Stimulated activated CD8-positive, alpha-beta memory T cell treated with anti-CD3 and anti-CD28 coated beads, Interleukin-7, amount 100 ng/mL, for 24 hours (primary cell): ENCODE measurements at places on chromosomes 12 and 14.

DNA sequence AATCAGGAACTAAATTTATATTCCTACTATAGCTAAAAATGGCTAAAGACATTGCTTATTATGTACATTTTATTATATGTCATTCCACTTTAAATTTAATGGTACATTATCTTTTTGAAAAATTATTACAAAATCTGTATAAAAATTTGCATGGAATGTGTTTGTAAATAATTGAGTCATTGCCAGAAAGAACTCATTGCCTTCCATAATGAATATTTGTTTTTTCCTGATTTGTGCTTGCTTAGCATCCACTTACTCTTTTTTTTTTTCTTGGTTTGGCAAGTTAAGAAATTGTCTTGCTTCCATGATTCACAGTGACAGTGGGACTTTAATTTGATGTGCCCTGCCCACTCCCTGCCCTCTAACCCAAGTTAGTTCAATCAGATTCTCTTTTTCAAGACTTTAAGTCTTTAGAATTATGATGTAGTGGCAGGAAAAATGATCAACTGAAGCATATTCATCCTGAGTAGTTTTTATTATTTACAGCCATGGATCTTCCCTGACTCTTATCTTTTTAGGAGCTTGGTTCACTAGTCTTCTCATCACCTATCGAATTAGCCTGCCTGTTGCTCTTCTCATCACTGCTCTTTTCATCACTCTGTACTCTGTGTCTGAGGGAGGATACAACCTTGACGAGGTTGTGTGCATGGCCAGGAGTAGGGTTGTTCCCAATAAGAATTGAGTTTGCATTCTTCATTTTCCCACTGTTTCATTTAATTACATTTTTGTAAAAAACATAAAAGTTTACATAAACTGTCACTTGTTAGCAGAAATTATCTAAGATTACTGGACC, 442.0 kb downstream of the BTG1 start:
- DNase-seq, result no peak

DNA sequence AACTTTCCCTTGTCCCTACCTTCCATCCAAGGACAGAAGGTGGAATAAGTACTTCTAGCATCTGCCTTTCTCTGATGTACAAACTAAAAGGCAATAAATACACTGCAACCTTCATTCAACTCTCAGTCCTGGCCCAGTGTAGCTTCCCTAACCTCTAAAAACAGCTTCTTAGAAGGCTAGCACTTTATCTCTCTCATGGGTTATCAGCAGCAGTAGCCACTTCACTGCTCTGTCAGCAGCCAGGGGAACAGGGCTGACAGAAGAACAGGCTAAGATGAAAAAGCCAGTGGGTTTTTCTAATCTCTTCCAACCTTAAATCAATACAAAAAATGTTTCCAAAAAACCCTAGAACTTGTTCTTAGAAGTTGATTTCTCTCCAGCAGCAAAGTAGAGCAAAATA, 13.2 kb downstream of the BAZ2A start:
- DNase-seq, result no peak

DNA sequence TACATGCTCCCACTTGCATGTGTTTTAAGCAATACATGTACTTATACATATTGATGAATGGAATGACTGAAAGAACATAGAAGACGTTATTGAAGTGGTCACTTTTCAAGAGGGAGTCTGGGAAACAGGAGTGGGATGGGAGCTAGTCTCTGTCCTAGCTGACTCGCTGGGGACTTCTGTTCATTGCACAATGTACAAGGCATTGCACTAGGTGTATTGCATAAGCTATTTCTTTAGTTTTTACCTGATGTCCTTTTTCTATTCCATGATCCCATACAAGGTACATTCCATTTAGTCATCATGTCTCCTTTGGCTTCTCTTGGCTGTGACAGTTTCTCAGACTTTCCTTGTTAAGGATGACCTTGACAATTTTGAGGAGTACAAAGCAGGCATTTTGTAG, 4.0 kb upstream of the MYO1H start:
- DNase-seq, result no peak

DNA sequence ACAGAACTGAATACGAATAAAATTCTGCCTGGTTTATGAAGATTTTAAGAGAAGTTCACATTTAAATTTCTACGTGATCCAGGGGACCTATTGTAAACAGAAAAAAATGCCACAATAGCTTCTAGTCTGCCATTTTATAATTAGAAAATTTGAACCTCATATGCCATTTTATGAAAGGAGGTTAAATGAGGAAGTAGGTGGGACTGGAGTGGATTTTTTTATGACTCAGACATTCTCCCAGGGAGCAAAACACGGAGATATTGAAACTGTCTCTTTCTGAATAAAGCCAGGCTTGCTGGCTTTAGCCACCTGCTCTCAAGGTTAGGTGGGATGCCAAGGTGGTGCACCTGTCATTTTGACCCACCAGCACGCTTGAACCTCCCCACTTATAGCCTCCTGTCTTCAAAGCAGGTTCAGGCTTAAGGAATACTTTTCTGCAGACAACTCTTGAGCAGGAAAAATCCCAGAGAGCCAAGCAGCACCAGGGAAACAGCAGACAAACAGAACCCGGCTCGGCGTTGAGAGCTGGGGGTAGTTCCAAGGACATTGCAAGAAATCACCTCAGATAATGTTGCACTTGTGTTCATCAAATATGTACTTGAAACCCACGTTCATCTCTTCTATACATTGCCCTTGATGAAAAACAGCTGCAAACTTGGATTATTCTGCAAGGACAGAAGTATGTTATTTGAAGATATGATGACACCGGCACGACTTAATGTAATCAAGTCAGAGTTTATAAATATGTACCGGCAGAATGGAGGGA, 203.7 kb downstream of the PPM1H start:
- DNase-seq, result no peak

- DNase-seq, result no peak
These were observed 2.1 kb upstream of the INHBE start for GRCh38 chr12:57452937-57453509.

DNA sequence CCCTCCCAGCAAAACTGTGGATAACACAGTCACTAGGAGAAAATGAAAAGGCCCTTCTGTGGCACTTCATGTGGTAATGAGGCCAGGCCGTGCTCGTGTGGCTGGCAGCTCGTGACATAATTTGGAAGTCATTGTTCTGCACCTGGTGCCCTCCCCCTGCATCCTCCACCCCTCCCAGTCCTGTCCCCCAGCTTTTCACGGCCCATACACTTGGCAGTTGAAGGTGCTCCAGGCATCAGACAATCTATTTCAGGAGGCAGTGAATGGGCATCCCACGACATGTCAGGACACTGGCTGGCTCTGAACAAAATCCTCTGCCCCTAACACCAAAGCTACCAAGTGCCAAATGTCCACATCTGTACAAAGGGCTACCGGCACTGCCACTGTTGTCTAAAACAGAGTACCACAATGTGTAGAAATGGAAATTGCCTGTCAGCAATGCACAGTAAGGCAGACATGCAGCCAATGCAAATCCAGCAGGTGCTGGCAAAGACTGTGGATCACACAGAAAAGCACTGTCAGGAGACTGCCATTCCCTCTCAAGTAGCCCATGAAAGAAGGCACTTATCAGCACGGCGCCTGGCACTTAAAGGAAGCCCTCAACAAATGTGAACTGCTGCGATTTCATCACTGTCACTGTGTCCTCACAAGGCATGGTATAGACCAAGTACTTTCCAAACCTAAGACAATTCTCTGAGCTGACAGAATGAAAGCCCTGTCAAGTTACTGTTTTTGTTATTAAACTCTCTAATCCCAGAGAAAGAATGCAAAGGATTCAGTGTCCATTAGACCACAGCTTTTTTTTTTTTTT, 39.1 kb downstream of the CORO1C start:
- no peak for DNase-seq

DNA sequence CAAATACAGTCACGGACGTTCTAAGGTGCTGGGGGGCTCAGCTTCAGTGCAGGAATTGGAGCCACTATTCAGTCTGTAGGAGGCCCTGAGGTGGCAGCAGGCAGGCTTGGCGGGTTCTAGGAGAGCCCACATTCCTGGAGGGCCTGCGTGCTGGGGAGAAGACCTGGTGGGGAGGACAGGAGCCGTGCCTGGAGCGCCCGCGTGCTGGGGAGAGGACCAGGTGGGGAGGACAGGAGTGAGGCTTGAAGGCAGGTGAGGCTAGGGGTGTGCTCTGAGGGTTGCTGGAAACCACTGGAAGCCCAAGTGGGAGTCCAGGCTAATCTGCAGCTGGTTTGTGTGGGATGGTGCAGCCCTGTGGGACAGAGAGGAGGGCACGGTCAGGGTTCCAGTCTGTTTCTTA, 23.1 kb downstream of the RHOF start:
- no peak for DNase-seq

GRCh38 chr12:116931665-116932064, 20.9 kb downstream of the FBXW8 start:
- no peak for DNase-seq

DNA sequence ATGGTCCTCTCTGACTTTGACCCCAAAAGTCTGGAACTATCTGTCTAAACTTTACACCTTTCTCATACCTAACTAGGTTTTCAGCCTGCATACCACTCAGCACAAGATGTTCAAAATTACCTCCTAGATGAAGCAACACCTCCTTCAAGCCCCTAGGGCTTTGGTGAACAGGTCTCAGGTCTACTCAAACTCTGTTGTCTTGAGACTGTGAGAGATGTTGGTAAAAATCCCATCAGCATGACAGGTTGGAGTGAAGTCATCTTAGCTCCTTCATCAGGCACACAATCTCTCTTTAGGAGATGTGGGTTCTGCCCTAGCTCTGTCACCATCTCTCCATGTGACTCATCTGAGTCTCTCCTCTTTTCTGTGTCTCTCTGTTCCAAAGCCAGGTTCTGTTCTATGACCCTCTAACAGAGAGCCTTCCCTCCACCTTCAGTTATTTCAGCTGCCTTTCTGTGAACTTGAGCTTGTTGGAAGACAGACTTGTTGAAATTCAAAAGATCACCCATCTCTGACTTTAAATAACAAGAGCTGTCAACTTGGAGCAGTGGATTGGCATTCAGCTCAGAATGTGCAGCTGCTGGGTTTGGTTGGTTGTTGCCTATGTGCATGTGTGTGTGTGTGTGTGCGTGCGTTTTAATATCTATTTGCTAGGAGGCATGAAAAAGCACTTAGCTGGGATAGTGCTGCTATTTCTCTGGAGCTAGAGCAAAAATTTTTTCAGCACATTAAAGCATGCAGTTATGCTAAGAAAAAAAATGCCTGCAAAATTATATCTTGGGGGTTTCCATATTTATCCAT, 130.7 kb downstream of the CRACR2A start:
- no peak for DNase-seq

DNA sequence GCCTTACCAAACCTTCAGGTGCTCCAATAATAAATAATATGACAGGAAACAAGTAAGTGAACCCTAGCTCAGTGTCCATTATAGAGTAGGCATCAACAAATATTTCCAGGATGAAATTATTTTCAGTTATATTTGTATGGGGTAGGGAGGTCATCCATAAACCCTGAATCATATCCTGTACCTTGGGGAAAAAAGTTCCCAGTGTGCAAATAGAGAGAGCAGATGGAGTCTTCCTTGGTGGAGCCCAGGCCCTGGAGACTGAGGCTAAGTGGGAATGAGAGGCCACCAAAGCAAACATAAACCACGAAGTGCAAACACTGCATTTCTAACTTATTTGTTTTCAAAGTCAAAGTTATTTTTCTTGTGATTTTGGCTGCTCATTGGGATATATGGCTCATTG, 8.5 kb upstream of the ERP27 start:
- no peak for DNase-seq

DNA sequence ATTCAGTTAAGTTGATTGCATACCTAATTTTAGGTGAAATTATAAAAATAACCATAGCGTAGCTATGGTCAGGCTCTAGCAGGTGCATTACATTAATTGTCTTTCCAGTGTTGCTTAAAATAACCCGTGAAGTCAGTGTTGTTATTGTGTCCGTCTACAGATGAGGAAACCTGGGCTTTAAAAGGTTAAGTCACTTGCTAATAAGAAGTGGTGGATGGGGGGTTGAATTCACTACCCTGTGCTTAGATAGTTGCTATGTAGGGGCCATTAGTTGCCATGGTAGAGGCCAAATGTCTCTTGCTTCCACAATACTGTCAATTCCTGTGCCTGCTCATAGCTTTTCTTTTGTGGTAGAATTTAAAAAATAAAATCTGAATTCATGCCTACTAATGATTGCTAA, 174.8 kb downstream of the PELI2 start:
- no peak for DNase-seq

DNA sequence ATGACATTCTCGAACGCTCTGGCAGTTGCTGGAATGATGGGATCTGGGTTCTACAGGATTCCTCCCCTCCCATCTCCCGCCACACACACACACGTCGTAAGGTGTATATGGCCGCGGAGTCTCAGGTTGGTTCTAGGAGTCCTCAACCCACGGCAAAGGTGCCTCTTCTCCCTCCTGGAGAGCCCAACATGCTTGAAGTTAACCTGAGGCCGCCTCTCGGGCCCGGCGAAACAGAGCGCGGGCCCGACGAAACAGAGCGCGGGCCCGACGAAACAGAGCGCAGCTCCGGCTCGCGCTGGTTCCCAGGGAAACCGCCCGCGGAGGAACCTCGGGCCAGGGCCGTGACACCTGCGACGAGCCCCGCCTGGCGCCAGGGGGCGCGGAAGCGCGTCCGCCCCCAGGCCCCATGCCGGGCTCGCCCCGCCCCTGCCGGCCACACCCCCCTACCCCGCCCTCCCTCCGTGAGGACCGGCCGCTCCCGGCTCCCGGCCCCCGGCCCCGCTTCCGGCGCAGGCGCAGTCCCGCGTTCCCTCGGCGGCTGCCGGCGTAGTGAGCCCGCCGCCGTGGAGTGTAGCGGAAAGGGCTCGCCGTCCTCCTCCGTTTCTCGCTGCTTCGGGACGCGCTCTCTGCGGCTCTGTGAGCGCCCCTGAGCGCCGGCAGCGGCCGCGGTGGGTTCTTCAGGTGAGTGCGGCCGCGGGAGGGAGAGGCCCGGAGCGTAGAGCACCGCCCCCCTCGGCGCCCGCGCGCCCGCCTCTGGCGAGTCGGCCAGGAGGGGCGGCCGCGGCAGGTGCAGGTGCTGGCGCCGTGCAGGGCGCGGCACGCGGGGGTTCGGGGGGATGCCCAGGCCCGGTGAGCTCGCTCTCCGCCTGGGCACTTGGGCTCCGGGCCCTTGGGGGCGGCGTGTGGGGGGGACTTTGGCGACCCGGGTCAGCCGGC, at the start of gene RAB3IP:
TSS of gene RAB3IP (plus strand) at position 510 of the 936 bp plus-strand sequence. CDS start 16,549 bp downstream, outside the sequence.
- peak; percentile 87 for DNase-seq

GRCh38 chr14:96349286-96350075, 13.7 kb downstream of the ATG2B start:
- no peak for DNase-seq

DNA sequence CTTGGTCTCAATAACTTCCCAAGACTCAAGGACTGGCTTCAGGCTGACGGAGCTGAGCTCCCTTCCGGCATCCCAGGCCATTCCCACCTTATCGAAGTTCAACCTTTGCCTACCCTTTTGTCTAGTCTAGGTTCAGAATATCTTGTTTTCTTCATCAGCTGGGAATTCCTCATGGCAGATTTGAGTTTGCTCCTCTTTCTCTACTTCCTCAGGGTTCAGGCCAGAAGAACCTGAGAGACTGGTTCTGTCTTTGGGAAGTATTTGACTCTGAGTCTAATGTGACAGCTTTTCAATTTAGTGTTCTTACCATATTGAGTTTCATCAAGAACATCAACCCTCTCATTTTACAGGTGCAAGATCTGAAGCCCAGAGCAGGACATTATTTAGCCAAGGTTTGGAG, 2.1 kb downstream of the BIN2 start:
- DNase-seq, result no peak
